ENCODE measurements at places on chromosomes 13 and 19.

GRCh38 chr13:112943309-112944125 lies 25.5 kb upstream of the MCF2L start:
- no peak for DNase-seq

GRCh38 chr13:32443111-32443510 lies 15.2 kb upstream of the N4BP2L1 start:
- no peak for DNase-seq

DNA sequence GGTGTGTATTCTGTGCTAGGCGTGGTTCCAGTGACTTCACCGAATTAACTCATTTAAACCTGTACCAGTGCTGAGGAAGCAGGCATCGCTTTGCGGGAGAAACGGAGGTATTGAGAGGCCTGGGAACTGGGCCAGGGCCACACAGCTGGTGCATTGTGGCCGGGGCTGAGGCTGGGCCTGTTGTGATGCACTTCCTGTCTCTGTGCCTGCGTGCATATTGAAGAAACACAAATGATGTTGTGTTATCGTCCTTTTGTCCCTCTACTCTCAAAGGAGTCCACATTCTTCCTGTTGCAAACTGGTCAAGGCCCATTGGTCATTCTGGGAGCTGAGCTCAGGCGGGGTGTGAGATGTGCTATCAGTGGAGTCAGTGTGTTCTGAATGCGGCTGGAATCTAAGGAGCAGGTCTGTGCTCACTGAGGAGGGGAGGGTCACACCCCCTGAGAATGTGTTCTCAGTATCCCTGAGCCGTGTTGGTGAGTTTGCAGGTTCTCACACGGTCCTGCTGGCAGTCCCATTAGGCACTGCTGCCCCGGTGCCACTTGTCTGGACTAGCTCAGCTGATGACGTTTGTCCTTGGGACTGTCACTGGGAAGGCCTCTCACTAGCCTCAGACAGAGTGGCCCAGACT lies 62.1 kb downstream of the ARHGEF7 start:
- no peak for DNase-seq

DNA sequence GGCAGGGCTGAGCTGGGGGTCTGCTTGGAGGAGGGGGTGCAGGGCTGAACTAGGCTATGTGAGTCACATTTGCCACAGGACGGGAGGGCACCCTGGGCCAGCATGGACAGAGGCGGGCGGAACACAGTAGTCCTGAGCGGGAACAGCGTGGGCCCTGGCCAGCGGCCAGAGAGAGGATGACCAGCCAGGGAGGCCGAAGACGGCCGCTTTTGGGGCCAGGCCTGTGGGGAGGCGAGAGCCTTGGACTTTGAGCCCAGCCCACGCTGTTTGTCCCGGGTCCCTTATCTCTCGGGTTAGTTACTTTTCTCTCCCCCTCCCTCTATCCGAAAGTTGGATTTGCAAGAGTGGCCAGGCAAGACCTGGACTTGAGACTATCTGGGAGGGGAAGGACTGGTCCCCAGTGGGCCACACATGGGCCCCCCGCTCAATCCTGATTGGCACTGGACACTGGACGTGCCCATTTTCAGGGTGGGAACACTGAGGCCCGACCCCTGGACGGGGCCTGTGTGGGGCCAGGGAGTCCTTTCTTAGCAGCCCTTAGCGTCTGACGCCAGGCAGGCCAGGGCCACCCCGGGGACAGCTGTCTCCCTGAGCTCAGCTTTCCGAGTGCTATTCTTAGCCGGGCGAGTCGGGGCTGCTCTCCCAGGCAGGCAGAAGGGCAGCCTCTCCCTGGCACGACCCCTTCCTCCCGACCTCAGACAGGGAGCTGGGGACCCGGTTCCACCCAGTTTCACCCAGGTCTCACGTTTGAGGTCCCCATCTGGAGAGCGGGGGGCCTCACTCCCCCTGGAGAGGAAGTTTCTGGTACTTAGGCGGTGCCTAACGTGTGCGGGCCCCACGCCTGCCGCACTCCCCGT lies 833 bp downstream of the GAMT start:
- no peak for DNase-seq

GRCh38 chr13:98105929-98106336 lies 37.0 kb upstream of the FARP1 start:
- DNase-seq = no peak

DNA sequence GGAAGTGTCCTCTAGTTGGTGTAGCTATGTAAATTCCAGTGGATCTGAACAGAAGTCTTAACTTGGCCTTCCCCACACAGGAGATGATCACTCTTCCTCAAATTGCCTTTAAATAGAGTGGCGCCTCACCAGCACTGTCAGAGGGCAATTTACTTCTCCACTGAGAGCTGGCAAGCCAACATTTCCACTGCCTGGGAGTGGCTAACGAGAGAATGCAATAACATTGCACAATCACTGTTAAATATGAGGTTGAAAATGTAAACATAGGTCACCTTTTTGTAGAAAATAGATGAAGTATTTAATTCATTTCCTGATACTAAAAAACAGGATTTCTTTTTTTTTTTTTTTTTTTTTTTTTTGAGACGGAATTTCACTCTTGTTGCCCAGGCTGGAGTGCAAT lies 55.4 kb upstream of the UBL3 start:
- DNase-seq = no peak

Data from AG09319 (cell line).